ENCODE measurements at places on chromosomes 12 and 14.

DNA sequence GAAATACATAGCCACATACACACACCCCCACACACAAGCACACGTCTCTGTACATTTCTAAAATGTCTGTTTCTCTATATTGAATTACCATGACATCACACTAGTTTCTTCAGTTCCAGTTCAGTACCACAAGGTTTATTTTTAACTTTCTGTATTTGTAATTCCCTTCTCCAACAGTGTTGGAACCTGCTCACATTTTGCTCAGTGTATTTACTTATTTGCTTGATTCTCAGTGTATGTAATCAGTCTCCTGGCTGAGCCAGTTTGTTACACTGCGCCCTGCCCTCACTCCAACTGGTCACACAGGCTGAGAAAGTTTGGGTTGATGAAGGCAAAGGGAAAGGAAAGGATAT lies 67.1 kb downstream of the MON2 start:
- DNase-seq: no peak

GRCh38 chr12:121795034-121795968 lies 1.8 kb upstream of the RHOF start:
- DNase-seq: peak; percentile 94

- DNase-seq: no peak
These were observed 60.4 kb downstream of the FOS start for GRCh38 chr14:75339059-75339458.

- no peak for DNase-seq
These were observed 81.1 kb upstream of the ESRRB start for GRCh38 chr14:76294876-76295275.

DNA sequence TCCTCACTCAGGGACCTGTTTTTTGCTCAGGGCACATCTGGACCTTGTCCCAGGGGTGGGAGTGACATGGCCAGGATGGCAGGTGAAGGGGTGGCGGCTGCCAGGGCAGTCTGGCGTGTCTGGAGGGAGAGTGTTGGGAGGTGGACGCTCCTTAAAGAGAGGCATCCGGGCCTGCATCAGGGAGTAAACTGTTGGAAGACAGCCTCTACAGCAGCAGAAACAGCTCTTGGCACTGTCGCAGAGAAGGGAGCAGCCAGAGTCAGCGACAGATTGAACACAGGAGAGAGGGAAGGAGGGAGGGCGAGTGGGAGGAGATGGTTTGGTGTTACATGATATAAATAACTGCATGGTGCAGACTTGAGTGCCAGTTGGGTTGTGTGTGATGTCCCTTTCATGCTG lies 52.8 kb downstream of the IGF1 start:
- no peak for DNase-seq

- DNase-seq: no peak
These were observed 441.8 kb downstream of the TMTC2 start for GRCh38 chr12:83128540-83128939.

DNA sequence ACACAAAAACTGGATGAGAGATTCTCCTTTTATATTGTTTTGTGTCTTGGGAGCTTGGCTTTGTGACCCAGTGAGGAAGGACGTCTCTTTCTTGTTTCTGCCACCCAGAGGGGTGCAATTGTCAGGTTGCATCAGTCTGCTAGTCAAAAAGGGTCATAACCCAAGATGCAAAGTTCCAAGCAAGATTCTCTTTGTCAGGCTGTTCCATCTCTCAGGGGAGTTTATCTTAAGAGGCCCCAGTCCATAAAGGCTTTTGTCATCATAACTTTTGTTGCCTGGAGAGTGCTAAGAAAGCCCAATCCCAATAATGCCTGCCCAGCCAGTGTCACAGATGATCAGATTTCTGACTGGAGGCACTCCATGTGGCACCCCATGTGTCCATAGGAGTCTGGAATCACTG lies 444.9 kb downstream of the TRHDE start:
- DNase-seq: no peak

GRCh38 chr12:14771651-14772137 lies 31.6 kb downstream of the WBP11 start:
- DNase-seq: peak; percentile 53

DNA sequence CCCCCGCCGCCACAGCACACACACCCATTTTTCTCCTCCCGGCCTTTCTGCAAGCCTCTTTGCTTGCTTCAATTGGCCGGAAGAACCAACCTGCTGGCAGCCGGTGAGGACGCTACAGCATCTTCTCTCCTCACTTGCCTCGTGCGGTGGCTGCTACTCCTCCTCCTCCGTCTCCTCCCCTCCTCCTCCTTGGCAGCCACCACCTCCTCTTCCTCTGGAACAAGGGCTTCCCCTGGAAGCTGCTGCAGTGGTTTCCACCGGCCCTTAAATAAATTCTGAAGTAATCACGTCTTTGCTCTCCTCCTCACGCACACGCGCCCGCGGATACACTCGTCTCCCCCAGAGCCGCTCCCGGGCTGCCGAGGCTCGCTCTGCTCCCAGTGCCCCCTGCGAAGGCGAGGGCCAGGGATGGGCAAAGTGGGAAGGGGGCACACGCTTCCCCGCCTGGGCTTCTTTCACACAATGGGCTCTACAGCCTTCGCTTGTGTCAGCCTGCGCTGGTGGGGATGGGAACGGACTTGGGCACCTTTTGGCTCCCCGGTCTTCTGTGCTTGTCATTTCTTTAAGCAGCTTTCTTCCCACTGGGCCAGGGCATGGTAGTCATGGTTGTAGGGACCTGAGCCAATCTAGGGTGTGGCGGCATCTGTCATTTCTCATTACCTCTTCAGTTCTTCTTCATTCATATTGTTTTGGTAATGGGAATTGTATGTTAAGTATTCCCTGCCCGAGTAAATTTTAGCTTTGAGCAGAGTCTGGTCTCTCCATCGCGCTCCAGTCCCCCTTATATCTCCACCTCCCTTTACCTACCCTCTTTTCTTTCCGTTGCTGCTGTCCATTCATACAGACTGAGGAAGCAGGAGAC lies at the start of gene PPFIA2:
PPFIA2 (minus strand) TSS at position 161 of the 862 bp plus-strand sequence.
- DNase-seq: peak; percentile 64

GRCh38 chr12:75378354-75378753 lies 12.5 kb upstream of the GLIPR1L2 start:
- DNase-seq: no peak

- DNase-seq: no peak
These were observed 175.2 kb upstream of the BCL2L14 start for GRCh38 chr12:11895421-11896078.

GRCh38 chr12:95164656-95165055 lies 52.6 kb downstream of the FGD6 start:
- DNase-seq: no peak

DNA sequence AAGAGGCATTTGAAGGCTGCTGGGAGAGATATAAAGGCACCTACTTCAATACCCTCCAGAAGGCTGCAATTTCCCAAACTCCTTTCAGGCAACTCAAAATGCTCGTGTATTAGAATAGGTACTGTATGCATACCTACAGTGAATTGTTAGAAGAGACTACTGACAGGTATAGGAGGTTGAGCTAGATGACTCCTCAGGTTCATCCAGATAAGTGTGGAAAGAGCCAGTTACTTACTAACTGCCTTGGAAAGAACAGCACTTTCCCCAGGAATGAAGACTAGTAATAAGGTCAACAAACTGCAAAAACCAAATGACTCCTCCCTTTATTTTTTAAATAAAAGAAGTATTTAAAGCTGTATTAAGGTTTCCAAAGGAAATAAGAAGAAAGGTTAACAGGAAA lies 429.0 kb downstream of the MDGA2 start:
- no peak for DNase-seq

DNA sequence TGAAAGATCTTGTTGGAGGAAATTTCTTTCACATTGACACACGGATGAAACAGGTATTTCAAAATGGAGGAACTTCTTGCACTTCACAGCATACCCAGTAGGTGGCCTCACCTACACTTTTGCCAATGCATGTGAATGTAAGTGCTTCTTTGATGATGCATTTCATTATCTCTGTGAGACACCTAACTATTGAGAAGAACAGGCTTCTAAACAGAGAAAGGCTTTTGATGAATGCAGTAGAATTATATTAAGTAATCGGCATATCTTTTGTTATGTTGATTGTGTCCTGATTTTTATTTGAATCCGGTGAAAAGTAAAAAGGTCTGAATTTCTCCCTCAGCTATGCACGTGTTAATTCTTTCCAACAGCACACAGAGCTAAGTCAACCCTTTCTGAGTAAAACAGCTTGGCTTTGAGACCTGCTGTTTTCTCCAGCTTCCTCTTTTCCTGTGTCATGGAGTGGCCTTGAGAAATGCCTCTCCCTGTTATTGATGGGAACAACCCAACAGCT lies 399.0 kb downstream of the NAV3 start:
- no peak for DNase-seq

- DNase-seq: no peak
These were observed 291.3 kb upstream of the ATP2B1 start for GRCh38 chr12:89999699-90000505.

DNA sequence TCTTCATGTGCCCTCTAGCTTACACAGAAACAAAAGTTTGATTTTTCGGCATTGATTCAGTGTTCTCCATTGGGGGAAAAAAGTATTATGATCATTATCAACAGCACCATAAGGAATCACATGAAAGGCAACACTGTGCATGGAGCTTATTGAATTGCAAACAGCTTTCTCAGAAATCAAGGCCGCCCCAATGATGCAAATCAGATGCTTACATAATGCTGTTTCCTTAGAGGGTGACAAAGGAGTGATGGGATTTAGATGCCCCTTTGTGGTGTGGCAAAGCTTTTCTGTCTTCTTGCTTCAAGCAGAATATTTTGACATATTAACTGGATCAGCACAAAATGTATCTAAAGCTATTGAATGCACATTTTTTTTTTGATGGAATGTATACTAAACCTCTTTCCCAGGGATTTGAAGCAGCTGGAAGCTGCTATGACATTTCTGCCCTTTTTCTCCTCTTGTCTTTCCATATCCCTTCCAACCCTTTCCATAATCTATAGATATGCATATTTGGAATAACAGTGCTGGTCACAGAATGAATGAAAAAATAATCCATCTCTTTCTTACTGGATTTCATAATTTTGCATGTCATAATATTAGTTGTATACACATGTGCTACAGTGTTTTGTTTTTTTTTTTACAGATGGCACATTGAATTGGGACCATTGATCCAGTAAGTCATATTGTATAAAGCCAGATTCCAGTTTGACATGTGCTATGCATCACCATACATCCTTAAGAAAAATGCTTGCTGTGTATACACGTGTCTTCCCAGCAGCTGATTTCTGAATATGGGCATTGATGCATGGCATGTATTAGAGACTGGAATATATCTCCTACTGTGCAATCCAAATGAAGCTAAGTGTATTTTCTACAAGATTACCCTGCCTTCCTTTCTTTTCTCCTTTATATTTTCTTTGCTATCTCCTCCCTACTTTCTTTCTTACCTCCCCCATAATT lies 259.7 kb upstream of the DCN start:
- no peak for DNase-seq

DNA sequence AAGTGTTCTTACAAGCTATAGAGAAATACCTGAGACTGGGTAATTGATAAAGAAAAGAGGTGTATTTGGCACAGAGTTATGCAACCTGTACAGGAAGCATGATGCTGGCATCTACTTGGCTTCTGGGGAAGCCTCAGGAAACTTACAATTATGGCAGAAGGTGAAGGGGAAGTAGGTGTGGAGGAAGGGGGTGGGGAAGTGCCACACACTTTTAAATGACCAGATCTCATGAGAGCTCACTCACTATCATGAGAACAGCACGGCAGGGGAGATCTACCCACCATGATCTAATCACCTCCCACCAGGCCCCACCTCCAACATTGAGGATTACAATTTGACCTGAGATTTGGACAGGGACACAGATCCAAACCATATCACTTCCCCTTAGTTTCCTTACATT lies 32.8 kb downstream of the TSHR start:
- no peak for DNase-seq

DNA sequence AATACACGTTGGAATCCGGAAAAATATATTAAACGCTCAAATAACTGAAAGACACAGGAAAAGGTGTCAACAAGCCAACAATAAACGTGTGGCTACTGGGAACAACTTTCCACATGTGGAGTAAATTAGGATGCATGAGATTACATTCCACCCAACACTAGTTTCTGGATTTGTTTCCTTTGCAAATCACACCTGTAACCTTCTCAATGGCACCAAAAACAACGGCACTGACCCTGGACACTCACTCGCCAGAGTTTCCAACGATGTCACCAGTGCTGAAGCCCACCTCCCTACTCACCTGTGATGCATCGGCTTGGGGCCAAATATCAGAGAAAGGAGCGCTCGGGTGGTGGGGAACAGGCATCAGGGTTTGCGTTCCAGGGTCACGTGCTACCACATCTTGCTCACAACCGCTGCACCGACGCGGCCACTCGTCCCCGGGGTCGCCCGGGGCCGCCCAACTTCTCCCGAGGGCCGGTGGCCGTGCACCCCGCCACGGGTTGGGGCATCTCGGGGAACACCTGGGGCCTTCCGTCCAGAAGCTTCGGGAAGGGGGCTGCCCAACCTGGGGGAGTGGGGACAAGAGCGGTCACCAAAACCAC lies 629 bp downstream of the PRDM4 start:
- DNase-seq: no peak

- no peak for DNase-seq
These were observed 13.9 kb upstream of the DNAH10 start for GRCh38 chr12:123748161-123748560.

GRCh38 chr12:132064631-132065030 lies 79.5 kb downstream of the DDX51 start:
- DNase-seq: no peak

- no peak for DNase-seq
These were observed 24.3 kb downstream of the MNAT1 start for GRCh38 chr14:60758885-60759284.

DNA sequence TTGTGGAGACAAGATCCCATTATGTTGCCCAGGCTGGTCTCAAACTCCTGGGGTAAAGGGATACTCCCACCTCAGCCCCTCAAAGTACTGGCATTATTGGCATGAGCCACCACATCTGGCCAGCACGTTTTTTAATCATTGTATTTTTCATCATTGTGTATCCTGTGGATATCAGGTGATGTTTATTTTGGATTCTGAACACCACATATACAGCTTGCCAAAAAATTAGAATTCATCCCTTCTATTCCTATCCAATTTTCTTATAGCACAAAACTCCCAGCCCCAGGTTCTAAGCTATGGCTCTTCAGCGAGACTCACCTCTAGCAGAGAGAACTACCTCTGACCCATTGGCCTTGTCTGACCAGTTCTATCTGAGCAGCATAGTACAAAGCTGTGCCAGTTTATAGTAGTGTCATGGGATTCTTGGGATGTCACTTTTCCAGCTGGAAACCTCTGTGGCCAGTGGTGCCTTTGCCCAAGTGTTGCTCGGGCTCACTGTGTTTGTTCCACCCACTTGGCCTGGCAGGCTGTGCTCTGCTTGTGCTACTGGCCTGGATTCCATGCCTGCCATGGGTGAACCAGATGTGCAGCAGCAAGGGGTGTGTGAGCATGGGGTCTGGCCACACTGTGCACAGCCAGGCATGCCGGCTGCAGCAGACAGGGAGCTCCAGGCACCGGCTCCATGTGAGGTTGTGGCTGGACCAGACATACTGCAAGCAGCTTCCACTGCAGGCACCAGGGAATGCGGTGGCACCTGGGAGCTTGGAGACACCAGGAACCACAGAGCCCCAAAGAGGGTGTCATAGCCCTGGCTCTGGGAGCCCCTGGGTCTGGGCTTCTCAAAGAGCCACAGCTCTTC lies 37.2 kb downstream of the TIMELESS start:
- no peak for DNase-seq

GRCh38 chr14:90820958-90821357 lies 4.7 kb upstream of the TTC7B start:
- no peak for DNase-seq

- DNase-seq: no peak
These were observed 39.9 kb downstream of the SOX5 start for GRCh38 chr12:23909551-23909950.

GRCh38 chr12:8508910-8509841 lies 4.1 kb upstream of the CLEC4D start:
- no peak for DNase-seq

- no peak for DNase-seq
These were observed 1313.9 kb downstream of the TMEM121 start for GRCh38 chr14:106840258-106840657.

Data from right forelimb (tissue), 1 donor.